Neural progenitor cell (in vitro differentiated cells): ENCODE measurements at places on chromosomes 3 and 15.

- DNase-seq = no peak
Measured at GRCh38 chr3:67145738-67146137, 147.6 kb downstream of the KBTBD8 start.

DNA sequence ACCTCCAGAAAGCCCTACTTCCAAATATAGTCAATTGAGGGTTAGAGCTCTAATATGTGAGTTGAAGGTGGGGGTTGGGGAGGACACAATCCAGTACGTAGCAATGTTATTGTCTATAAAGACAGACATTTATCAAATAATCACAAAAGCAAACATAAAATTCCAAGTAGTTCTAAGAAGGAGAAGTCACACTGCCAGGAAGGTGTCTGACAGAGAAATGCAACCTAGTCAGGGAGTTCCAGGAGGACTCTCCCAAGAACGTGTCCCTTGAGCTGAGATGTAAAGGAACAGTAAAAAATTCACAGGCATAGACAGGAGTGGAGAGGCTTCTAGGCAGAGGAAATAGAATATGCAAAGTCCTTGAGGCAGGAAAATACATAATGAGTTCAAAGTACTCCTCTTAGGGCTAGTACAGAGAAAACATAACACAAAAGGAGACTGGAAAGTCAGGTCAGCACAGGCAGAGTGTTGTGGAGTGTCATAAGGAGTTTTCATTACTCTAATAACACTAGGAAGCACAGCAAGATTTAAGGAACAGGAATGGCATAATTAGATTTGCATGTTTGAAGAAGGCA lies 277.6 kb upstream of the STT3B start:
- no peak for DNase-seq

GRCh38 chr15:85954586-85954985 lies 125.1 kb upstream of the AGBL1 start:
- no peak for DNase-seq

- DNase-seq = no peak
Measured at GRCh38 chr3:168431491-168431890, 335.8 kb upstream of the GOLIM4 start.

GRCh38 chr15:92780843-92781242 lies 119.3 kb upstream of the CHD2 start:
- no peak for DNase-seq
